SK-MEL-5 (cell line): ENCODE measurements at places on chromosomes 13 and 19. TPM values are rescaled to one million over a fixed set of nuclear protein-coding genes. Genes with fewer than 3 reads are reported as not detected.

DNA sequence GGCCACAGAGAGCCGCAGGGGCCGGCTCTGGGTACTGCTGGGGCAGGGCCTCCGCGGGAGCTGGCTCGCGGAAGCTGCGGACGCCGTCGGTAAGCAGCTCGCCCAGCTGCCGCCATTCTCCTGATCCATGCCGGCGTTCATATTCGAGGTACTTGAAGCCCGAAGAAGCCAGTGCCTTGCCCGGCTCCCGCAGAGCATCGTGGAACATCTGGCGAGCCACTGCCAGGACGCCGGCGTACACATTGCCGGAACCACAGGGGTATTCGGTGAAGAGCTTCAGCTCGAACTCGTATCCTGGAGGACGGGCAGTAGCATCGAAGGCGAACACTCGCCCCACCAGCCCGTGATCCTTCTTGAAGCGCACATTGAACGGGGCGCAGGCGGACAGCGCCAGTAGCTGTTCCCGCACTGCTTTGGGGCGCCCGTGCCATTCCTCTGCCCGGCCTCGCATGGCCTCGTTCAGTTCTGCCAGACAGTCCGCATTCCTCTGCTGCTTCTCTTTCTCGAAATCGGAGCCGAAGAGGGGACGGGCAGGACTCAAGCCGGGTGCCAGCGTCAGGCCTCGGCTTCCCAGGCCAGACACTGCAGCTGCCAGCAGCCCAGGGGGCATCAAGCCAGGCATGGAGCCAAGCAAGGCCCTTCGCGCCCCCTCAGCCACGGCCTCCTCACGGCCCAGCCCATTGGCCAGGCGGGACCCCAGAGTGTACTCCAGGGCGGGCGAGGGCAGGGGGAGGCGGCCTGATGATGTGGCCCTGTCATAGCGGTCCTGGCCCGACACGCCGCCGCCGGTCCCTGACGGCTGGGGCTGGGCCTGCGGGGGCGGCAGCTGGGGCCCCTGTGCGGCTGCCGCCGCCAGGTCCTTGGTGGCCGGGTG, 1.0 kb downstream of the IRF2BP1 start:
- DNase-seq: no peak

DNA sequence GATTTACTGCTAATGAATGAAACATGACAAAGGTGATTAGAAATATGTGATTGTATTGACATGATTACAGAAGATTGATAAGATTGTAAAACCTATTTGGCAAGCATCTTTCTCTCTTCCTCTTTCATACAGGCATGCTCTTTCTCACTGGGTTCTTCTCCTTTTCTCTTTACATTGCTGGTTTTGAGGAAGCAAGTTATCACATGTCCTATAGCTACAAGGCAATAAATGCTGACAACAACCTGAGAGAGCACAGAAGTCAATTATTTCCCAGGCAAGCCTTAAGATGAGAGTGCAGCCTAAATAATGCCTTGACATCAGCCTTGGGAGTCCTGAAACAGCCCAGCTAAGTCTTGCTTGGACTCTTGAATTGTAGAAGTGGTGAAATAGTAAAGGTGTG, 875.0 kb downstream of the SLITRK1 start:
- DNase-seq: no peak

DNA sequence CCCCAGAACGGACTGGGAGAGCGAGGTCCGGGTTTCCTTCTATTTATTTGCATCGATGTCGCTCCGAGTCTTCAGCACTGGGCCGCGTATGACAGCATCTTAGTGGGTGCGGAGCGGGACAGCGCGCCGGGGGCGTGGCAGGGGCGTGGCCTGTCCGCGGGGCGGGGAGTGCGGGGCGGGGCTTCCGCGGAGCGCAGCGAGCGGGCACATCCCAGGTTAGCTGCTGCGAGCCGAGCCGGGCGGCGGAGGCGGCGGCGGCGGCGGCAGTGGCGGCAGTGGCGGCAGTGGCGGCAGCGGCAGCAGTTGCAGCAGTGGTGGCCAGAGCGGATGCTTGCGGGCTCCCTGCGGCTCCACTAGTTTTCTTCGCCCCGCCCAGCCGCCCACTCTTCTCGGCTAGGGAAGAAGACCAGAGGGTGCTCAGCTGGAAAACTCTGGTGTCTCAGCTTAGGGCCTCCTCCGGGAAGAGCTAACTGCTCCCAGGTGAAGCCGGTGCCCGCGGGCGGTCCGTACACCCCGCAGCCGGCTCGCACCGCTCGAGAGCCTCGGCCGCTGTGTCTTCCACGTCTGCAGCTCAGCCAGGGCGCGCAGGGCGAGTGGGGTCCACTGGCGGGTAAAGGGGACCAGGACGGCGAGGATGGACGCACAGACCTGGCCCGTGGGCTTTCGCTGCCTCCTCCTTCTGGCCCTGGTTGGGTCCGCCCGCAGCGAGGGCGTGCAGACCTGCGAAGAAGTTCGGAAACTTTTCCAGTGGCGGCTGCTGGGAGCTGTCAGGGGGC, at the start of gene GPC5:
Gene GPC5, plus strand, starts transcription at position 209 of the 776 bp plus-strand sequence.
- DNase-seq: peak; percentile 51

GRCh38 chr13:102658660-102659059, 36.2 kb downstream of the METTL21C start:
- DNase-seq: no peak

- no peak for DNase-seq
Observed at GRCh38 chr13:93926425-93926824, 553.1 kb downstream of the DCT start.

GRCh38 chr19:58582985-58583384, 9.8 kb upstream of the MZF1 start:
- DNase-seq: no peak

DNA sequence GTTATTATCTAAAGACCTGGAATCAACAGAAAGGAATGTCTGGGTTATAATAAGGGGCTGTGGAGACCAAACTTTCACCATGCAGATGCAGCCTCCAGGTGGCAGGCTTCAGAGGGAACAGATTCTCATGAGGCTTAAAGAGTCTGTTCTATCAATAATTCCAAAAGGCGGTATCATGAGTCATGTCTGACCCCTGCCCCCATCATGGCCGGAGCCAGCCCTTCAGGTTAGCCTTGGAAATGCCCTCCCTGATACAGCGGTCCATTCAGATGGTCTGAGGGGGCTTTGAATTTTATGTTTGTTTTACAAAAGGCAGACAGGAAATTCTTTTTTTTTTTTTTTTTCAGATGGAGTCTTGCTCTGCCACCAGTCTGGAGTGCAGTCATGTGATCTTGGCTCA, 21.7 kb upstream of the LAMP1 start:
- peak; percentile 82 for DNase-seq

- DNase-seq: no peak
Observed at GRCh38 chr13:98285317-98285716, 108.2 kb upstream of the RNF113B start.

DNA sequence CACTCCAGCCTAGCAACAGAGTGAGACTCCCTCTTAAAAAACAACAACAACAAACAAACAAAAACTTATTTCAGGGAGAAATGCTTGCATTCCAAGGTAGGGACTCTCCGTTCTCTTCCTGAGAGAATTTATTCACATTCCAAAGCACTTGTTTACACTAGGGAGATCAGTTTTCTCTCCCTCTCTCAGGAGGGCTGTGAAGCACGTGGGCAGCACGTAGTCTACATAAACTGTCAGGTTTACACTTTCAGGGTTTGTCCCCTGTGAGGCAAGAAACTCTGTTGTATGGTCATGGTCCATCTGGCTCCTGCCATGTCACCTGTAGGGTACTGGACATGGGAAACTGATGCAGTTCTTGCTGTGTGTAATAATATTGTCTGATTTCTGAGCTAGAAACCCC, 31.6 kb downstream of the WDR87 start:
- DNase-seq: no peak

- no peak for DNase-seq
Observed at GRCh38 chr13:100825557-100825956, 151.0 kb upstream of the TMTC4 start.

GRCh38 chr19:41019346-41019745, 28.3 kb downstream of the CYP2B6 start:
- DNase-seq: no peak

GRCh38 chr13:43698009-43698408, 88.8 kb downstream of the ENOX1 start:
- no peak for DNase-seq

GRCh38 chr19:30207357-30207756, 164.8 kb upstream of the ZNF536 start:
- no peak for DNase-seq

- peak; percentile 62 for DNase-seq
Observed at GRCh38 chr13:29454931-29455481, 140.5 kb downstream of the SLC7A1 start.

GRCh38 chr13:58547419-58547818, 915.9 kb downstream of the PCDH17 start:
- no peak for DNase-seq

- DNase-seq: no peak
Observed at GRCh38 chr13:20461481-20461859, 64.2 kb downstream of the CRYL1 start.

The USHBP1 gene
- not detected in 2 replicates for total RNA-seq

The CTXN1 gene
- total RNA-seq: 0.37 and 0.42 TPM in 2 replicates

The KLK4 gene
- 1.0 TPM in 1 of 2 replicates, not detected in the other for total RNA-seq
